Right forelimb (tissue), 1 donor: ENCODE measurements at places on chromosomes 2 and 18.

DNA sequence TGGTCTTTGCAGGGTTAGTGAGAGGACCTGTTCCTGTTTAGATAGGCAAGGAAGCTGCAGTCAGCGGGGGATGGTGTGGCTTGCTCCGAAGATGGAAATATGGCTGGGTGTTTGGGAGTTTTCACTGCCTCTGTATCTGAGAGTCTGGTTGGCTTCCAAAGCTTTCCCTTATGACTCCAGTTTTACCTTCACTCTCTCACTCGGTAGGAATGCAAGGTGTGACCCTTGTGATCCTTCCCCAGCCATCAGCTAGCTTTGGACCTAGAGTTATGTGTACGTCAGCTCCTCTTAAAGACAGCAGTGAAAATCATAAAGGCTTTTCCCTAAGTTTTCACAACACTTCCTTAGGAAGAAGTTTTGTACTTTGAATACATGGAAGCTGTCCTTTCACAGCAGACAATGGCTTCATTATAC lies 35.5 kb upstream of the TMEM87B start:
- DNase-seq: no peak

GRCh38 chr2:46308629-46309028 lies 11.4 kb downstream of the EPAS1 start:
- no peak for DNase-seq

GRCh38 chr18:77067291-77068061 lies 65.1 kb downstream of the MBP start:
- no peak for DNase-seq

GRCh38 chr2:210859314-210859713 lies 302.9 kb downstream of the CPS1 start:
- no peak for DNase-seq
